ENCODE measurements at places on chromosomes 2 and 18. TPM values are rescaled to one million over a fixed set of nuclear protein-coding genes. Genes with fewer than 3 reads are reported as not detected.

MAPK4 gene
- not detected for total RNA-seq

CDH20 gene
- under 0.01 TPM for total RNA-seq

NCKAP5 gene
- under 0.01 TPM for total RNA-seq

SERPINB5 gene
- total RNA-seq, result not detected

EFHD1 gene
- total RNA-seq, result 0.45 TPM

RAX gene
- total RNA-seq, result not detected
